ENCODE measurements at places on chromosomes 1 and 21.

- DNase-seq: peak; percentile 52
These were observed 38.1 kb downstream of the MRAP start for GRCh38 chr21:32336711-32337110.

DNA sequence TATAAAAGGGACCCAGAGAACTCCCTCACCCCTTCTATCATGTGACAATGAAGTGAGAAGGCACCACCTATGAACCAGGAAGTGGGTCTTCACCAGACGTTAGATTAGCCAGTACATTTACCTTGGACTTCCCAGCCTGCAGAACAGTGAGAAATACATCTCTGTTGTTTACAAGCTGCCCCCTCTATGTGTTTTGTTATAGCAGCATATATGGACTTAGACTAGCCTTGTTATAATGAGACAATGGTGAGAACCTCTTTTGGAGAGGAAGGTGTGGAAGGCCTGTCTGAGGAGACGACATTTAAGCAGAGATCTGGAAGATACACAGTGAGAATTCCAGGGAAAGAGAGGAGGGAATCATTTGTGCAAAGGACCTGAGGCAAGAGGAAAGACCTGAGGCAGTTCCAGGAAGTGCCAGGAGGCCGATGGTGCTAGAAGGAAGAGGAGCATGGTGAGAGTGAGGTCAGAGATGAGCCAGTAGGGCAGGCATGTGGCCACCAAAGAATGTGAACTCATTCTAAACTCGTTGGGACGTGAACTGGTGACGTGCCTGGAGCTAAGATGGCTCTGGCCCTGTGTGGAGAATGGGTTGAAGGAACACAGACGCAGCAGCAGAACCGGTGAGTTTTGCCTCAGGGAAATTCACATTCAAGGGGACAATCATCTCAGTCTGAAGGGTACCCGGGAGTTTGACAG, 98.9 kb upstream of the IRF2BP2 start:
- no peak for DNase-seq

DNA sequence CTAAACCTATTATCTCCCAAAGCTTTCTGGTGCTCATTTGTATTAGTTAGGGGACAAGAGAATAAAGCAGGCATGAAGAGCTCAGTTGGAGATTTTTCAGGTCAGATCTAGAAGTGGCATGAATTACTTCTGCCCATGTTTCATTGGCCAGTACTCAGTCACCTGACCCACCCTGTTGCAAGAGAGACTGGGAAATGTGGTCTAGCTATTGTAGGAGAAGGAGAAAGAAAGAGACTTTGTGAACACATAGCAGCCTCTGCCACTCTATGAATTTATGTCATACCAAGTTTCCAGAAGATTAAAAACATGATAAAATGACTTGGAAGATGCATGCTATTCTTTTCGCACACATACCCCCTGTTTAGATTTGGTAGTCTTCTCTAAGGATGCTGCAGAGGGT, 302.3 kb upstream of the RUNX1 start:
- no peak for DNase-seq

GRCh38 chr1:88169939-88170338, 514.1 kb upstream of the PKN2 start:
- no peak for DNase-seq

- DNase-seq: no peak
These were observed 56.3 kb downstream of the DPH5 start for GRCh38 chr1:100969327-100969726.

DNA sequence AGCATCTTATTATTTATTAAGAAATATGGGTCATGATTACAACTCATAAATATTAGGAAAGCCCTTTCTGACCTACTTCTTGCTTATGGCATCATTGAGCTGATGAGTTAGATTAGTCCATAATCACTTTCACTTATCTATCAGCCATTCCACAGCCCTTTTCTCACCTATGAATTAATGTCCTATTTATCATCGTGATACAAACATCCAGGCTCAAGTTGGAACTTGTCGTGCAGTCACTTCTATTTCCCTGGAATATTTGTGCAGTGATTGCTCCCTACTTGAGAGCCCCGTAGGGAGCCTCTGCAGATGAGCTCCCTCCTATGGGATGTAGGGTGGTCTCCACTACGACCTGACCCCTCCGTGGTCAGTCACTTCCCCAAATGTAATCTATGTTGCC, 8.1 kb upstream of the F3 start:
- DNase-seq: no peak

DNA sequence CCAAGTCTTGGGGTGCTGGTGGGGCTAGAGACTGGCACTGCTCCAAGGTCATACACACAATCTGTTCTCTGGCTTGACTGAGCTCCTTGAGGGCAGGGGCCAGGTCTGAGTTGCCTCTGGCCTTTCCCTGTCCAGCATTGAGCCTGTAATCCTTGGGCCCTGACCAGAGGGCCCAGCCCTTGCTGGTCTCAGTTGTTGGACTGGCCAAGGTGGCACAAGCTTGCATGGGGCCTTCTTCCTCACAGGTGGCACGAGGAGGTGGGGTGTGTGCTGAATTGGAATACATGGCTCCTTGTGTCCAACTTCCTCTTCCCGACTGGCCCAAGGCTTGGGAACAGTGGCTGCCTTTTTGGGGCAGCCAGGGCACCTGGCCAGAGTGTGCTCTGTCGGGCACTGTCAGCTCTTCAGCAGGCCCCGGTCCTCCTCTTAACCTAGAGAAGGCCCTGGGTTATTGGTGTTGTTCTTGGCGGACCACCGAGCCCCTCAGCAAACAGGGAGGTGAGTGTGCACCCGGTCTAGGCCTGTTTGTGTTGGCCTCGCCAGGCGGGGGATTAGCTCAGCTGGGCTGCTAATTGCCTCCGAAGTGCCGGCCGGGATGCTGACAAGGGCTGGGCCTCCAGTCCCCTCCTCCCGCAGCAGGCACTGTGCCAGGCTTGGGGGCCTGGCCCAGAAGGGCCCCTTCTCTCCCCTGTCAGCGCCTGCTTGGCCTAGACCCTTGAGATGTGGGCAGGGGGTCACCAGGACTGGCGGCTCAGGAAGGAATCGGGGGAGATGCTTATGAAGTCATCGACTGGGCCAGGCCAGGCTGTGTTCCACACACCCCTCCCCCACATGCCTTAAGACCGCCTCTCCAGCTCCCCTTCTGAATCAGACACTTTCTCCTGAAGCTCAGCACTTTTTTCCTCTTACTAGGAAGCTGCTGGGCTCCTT, 28.5 kb downstream of the WNT4 start:
- DNase-seq: peak; percentile 90

DNA sequence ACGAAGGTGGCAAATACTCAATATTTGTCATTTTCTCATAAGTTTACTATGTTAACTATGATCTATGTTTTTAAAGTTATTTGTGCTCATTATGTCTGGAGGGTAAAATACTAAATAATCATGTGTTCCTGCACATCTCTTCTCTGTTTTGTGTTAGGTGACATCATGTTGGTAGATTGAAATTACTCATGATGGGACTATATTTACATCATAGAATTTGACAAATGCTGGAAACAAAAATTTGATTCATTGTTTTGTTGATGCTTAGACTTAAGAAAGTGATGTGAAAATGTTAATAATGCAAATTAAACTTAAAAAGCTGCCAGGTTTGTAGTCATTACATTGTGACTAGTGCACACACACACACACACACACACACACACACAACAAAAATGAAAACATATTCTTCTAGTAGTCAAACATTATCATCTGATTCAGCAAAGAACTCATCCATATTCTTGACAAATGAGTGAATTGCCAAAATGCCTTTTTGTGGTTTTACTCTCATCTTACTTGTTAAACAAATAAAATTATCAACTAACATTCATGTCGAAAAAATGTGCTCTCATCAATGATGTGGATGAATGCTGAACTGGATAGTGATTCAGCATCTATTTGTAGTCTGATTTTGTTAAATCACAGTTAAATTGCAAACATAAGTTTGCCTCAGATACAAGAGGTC, 870.7 kb downstream of the BRINP3 start:
- DNase-seq: peak; percentile 79

DNA sequence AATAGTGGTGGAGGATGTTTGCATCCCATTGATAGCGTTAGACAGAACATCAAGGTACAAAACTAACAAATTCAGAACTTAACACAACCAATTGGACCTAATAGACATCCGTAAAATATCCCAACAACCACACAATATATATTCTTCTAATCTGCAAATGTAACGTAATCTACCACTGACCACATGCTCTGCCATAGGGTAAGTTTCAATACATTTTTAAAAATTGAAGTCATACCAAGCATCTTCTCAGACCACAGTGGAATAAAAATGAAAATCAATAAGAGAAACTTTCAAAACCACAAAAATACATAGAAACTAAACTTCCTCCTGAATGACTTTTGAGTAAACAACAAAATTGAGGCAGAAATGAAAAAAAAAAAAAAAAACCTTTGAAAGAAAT, 1087.5 kb downstream of the KCNT2 start:
- no peak for DNase-seq

GRCh38 chr1:66445492-66446181, 88.3 kb upstream of the SGIP1 start:
- DNase-seq: no peak

- peak; percentile 92 for DNase-seq
These were observed 33.3 kb upstream of the CSF1 start for GRCh38 chr1:109877317-109877771.

- DNase-seq: no peak
These were observed 4.8 kb upstream of the IL6R start for GRCh38 chr1:154400381-154400801.

DNA sequence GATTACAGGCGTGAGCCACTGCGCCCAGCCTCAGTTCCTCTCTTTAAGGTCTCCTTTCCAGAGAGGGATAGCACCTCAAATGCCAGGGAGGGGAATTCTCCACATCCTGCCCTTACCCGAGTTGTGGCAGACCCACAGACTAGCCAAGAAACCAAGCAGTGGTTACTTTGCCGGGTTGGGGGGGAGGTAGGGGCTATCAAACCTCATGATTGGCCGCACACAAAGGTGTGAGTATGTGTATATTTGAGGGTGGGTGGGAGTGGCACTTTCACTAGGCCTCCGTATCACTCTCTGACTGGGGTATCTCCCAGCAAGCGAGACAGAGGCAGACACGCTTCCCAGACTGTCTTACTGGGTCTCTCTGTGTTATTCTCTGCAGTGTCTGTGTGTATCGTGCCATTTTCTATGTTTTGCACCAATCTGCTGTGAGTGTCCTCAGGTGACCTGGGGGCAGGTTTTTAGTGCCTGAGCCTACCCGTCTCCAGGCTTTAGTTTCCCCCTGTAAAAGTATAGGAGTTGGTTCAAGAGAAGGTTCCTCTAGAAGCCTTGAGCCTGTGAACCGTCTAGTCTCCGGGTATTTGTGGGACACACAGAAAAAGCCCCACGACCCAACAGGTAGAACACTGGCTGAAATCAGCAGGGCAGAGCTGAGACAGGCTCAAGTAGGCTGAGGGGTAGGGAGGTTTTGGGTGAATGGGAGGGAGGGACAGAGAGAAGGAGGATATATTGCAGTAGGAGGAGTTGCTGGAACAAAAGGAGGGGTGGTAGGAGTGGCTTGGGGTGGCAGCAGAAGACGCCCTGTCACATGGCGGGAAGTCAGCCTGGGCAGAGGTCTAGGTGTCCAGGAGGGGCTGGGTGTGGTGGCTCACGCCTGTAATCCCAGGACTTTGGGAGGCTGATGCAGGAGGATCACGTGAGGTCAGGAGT, 10.3 kb downstream of the LMNA start:
- DNase-seq: no peak

- no peak for DNase-seq
These were observed 134.6 kb downstream of the NPHP4 start for GRCh38 chr1:5857508-5858090.

DNA sequence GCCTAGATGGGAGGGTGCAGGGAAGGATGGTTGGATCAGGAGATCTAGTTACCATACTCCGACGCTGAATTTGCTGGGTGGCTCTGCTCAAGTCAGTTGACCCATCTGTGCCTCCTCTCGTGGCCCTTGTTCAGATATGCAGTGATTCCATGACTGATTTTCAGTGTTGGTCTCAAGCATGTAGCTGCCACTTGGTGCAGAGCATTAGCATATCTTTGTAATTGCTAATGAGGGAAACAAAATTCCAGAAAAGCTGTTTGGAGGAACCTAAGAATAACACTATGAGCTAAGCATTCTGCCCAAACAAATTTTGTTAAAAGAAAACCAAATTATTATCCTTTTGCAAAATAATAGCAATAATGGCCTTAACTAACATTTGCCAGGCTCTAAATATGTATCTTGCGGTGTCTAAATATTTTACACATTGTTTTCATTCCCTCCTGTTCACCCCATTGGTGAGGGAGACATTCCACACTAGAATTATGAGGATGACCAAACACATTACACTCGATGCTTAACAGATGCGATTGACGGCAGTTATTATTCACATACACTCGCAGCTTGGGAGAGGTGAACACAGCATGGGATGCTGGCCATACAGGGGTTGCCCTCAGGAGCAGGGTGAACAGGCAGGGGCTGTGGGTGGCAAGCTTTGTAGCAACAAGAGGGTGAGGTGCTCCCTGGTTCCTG, 69.1 kb downstream of the KCNJ15 start:
- DNase-seq: no peak

GRCh38 chr1:245707941-245708340, 553.2 kb downstream of the KIF26B start:
- DNase-seq: no peak

DNA sequence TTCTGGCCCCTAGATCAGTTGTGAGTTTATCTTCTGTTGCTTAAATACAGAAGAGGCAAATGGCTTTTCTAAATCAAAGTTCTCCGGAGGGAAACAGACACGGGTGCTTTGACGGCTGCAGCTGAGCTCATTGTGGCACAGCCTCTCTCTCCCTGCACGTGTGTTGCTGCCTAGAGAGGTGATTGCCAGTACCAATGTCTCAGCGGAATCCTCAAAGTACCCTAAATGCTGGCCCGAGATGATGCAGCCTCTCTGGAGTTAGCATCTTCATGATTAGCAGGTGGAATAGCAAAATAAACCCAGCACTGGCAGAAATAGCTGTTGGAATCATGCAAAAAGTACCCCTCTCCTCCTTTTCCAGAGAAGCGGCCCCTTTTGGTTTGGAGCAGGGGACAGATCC, 192.2 kb downstream of the PRDM2 start:
- no peak for DNase-seq

- no peak for DNase-seq
These were observed 45.3 kb upstream of the SLC5A9 start for GRCh38 chr1:48177257-48177656.

- peak; percentile 19 for DNase-seq
These were observed at the start of gene AMIGO1 for GRCh38 chr1:109509176-109510134. AMIGO1 (minus strand) TSS chr1:109509727; CDS start chr1:109508912, 815 bp downstream.

- DNase-seq: no peak
These were observed 16.1 kb downstream of the FBXO2 start for GRCh38 chr1:11638121-11638520.

DNA sequence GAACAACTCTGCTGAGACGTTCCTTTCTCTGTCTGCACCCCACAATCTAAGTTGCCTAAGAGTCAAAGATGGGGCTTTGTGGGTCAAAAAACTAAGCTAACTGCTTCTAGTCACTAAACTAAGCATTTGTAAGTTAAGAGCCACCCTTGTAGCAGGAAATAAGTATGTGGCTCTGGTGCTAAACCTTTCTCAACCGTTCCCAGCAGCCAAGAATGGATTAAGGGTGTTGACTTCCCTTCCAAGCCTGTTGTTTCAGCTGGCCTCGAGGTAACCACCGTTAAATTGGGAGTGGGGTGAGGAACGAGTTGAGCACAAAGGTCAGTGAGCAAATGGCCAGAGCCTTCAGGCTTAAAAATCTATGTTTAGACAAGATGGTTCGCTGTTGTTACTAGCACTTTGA, 169.1 kb downstream of the TRIM33 start:
- DNase-seq: peak; percentile 62

GRCh38 chr21:36709868-36710728, 11.2 kb downstream of the SIM2 start:
- DNase-seq: no peak
